Stimulated activated CD4-positive, alpha-beta T cell treated with anti-CD3 and anti-CD28 coated beads, TNF-alpha, amount 100 ng/mL, for 24 hours (primary cell): ENCODE measurements at places on chromosomes 5 and 9.

DNA sequence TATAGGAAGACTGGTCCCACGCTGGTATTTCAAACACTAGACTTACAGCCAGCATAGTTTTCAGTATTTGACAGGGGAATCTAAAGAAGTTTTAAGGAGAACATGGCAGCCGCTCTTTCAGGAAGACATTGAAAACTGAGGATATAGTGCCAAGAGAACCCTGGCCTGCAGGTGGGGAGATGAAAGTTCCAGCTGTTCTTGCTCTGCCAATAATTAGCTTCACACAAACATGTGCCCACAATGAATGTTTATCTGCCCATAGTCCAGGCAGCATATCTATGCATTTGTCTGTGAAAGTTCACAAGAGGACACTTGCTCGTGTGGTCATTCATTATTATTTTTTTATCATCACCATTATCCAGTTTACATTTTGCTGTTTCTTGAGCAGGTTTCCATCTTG lies 47.6 kb upstream of the AGXT2 start:
- DNase-seq, result no peak

DNA sequence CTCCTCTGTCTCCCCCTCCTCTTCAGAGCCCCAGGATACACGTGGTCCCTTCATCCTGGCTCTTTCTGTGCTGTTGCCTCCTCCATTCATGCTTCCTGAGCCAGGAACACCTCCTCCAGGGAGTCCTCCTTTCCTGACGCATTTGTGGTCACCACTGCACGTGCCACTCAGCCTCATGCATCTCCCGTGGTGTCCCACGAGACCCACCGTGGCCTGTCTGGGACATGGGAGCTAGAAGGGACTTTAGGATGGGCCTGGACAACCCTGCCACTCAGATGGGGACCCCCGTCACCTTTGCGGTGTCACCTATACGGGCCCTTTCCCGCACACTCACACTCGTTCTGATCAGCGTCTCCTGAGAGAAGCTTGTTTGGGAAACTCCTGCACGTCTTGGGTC lies 6.7 kb downstream of the GLIPR2 start:
- DNase-seq, result no peak

GRCh38 chr5:53303105-53303504 lies 177.3 kb upstream of the FST start:
- DNase-seq, result no peak

GRCh38 chr5:150562832-150563231 lies 54.9 kb downstream of the NDST1 start:
- DNase-seq, result no peak

- no peak for DNase-seq
Measured at GRCh38 chr9:124358631-124359030, 56.6 kb downstream of the PSMB7 start.

DNA sequence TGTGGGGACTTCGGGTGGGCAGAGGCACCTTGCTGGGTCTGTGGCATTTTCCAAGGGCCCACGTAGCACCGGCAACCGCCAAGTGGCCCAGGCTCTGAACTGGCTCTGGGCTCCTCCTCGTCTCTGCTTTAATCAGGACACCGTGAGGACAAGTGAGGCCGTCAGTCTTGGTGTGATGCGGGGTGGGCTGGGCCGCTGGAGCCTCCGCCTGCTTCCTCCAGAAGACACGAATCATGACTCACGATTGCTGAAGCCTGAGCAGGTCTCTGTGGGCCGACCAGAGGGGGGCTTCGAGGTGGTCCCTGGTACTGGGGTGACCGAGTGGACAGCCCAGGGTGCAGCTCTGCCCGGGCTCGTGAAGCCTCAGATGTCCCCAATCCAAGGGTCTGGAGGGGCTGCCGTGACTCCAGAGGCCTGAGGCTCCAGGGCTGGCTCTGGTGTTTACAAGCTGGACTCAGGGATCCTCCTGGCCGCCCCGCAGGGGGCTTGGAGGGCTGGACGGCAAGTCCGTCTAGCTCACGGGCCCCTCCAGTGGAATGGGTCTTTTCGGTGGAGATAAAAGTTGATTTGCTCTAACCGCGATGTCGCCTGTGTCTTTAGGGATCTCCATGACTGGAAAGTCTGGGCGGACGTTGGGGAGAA lies 5.8 kb downstream of the DPP7 start:
- no peak for DNase-seq

DNA sequence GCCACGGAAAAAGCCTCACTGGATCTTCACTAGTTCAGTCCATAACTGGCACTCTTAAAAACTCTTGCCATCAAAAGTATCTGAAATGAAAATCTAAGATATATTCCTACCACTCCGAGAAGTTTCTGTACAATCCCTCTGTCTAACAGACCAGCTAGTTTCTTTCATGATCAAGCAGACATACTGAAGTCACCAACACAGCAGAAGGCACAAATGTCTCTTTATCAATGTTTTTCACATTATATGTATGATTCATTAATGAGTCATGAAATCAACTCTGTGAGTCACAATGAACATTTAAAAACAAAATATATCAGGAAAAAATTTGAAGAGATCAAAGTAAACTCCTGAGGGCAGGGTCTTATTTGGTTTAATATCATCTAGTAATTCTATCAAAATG lies 50.8 kb downstream of the F2R start:
- DNase-seq, result no peak

- no peak for DNase-seq
Measured at GRCh38 chr5:174242573-174242972, 197.1 kb downstream of the NSG2 start.
